Activated T-cell treated with anti-CD3 and anti-CD28 coated beads, Interleukin-2, amount 50 U/mL, for 24 hours (primary cell): ENCODE measurements at places on chromosomes 3 and 15.

DNA sequence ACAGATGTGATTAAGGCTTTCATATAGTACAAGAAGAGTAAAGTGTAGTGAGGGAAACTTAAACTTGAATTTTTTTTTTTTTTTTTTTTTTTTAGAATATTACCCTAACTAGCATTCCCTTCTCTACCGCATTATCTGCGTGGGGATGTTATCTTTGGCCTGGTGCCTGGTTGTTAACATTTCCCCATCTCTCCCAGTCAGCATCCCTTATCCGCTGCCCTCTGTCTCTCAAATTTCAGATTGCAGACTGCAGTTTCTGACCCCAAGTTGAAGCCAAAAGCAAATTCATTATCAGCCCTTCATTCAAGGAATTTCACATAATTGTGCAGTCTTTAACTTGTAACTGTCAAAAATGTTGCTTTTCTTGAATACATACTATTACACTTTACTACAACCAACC, 353.0 kb downstream of the PLOD2 start:
- no peak overlapping the region for H3K4me3 ChIP-seq
- no peak for DNase-seq
- no peaks in the 10 kb centered on the region for H3K36me3 ChIP-seq
- H3K27ac ChIP-seq = no peak overlapping the region
- no peaks in the 10 kb centered on the region for H3K4me1 ChIP-seq

GRCh38 chr15:78090422-78091063, 1.8 kb upstream of the SH2D7 start:
- H3K4me1 ChIP-seq = no peaks in the 10 kb centered on the region
- no peaks in the 10 kb centered on the region for H3K36me3 ChIP-seq
- no peak for DNase-seq
- no peak overlapping the region for H3K4me3 ChIP-seq

DNA sequence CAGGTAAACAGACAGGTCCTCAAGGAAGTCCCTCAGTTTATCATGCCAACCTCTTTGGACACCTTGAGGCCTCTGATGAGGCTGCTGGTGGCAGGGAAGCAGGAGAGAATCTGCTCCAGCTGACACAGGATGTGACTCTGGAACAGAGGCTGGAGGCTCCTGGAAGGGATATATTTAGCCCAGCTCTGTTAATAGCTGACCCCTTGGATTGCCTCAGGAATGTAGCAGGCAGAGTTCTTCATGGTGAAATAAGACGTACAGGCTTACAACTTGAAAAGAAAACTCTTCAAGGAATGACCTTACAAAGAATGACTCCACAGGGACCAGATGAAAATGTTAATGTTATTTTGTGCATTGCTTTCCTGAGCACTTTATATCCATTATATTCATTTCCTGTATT, 90.5 kb downstream of the AQP9 start:
- H3K27ac ChIP-seq = no peak overlapping the region
- no peaks in the 10 kb centered on the region for H3K36me3 ChIP-seq
- H3K4me1 ChIP-seq = peaks cover 11% of the 10 kb centered on the region
- no peak overlapping the region for H3K4me3 ChIP-seq

- H3K27ac ChIP-seq = peak overlapping the region; percentile 71
- H3K36me3 ChIP-seq = peaks cover 2% of the 10 kb centered on the region
- no peak overlapping the region for H3K4me3 ChIP-seq
- peaks cover 22% of the 10 kb centered on the region for H3K4me1 ChIP-seq
- no peaks in the 10 kb centered on the region for H3K27me3 ChIP-seq
Observed at GRCh38 chr3:195467641-195468390, 25.0 kb upstream of the ACAP2 start.

GRCh38 chr3:12190221-12190807, 31.6 kb upstream of the TIMP4 start:
- no peak overlapping the region for H3K27ac ChIP-seq
- DNase-seq = no peak
- H3K4me1 ChIP-seq = peaks cover 79% of the 10 kb centered on the region
- no peak overlapping the region for H3K4me3 ChIP-seq
- no peaks in the 10 kb centered on the region for H3K36me3 ChIP-seq

DNA sequence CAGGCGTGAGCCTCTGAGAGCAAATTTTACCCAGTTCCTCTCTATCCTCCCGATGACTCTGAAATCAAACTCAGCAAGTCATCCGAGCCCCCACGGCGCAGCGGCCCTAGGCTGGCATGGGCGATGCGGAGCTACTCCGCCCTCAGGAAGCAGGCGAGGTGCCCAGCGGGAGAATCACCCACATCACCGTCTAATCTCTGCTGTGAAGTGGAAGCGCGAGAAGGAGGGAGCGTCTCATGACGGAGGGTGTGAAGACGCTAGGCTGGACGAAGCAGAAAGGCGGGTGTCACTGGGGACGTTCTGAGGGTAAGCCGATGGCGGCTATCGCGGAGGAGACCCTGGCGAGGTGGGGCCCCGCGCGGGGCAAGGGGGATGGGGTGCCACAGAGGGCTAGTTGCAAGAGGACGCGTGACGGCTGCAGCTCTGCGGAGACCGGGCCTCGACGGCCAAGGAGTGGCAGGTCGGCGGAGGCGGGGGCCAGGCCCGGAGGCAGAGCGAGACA, 9.1 kb upstream of the GNAI2 start:
- no peaks in the 10 kb centered on the region for H3K27me3 ChIP-seq
- peak overlapping the region; percentile 90 for H3K4me3 ChIP-seq
- no peak for DNase-seq
- peaks cover 27% of the 10 kb centered on the region for H3K4me1 ChIP-seq
- H3K27ac ChIP-seq = peak overlapping the region; percentile 95

- no peaks in the 10 kb centered on the region for H3K36me3 ChIP-seq
- H3K4me3 ChIP-seq = no peak overlapping the region
- DNase-seq = no peak
- no peaks in the 10 kb centered on the region for H3K4me1 ChIP-seq
Observed at GRCh38 chr3:171782617-171783016, 27.7 kb downstream of the PLD1 start.

DNA sequence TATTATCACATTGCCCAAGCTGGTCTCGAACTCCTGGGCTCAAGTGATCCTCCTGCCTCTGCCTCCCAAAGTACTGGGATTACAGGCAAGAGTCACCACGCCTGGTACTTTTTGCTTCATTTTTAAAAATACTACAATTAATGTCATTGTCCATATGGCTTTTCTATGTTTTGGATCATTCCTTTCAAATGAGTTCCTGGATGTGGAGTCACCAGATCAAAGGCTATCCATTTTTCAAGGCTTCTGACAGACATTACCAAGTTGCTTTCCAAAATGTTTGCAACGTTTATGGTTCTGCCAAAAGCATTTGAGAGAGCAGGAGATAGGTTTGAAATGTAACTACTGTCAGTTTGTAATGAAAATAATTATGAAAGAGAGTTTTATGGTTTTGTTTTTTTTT, 34.2 kb upstream of the BCL2L10 start:
- no peak for DNase-seq
- H3K27me3 ChIP-seq = no peaks in the 10 kb centered on the region
- H3K36me3 ChIP-seq = peaks cover 69% of the 10 kb centered on the region
- no peak overlapping the region for H3K27ac ChIP-seq
- H3K4me1 ChIP-seq = no peaks in the 10 kb centered on the region

GRCh38 chr15:87368511-87368910, 888.0 kb downstream of the NTRK3 start:
- H3K36me3 ChIP-seq = no peaks in the 10 kb centered on the region
- H3K27ac ChIP-seq = no peak overlapping the region
- no peak overlapping the region for H3K4me3 ChIP-seq
- no peaks in the 10 kb centered on the region for H3K4me1 ChIP-seq
- no peak for DNase-seq

DNA sequence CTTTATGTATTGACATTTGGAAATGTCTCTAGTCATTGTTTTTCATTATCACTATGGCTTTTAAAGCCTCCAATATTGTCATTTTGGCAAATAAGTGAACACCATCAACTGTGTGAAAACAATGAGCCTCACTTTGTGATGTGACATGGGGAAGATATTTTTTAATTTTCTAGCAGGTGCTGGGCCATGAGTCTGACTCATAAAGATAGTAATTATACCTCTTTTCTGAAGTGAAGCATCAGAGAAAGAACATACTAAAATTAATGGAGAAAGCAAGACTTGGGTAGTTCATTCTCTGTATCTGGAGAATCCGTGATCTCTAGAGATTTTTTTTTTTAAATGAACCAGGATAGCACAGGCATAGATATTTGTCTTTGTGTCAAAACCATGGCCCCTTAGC, 100.8 kb downstream of the CCNL1 start:
- peaks cover 8% of the 10 kb centered on the region for H3K4me1 ChIP-seq
- no peak overlapping the region for H3K27ac ChIP-seq
- no peak for DNase-seq
- H3K4me3 ChIP-seq = no peak overlapping the region

DNA sequence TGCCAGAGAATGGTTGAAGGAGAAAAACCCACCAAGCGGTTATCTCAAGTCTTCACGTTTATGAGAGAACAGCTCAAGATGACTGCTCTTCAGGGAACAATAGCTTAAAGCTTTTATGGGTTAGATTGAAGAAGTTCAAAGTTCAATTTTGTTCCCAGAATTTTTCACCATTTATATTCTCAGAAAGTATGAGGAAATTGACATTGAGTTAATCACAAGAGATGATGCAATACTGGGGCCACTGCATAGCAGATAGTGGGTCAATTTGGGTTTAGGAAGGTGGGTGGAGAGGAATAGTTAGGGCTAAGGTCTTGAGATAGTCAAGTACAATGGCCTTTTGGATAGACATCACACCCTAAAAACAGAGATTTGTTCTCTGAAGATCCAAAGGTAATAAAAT, 539.3 kb downstream of the SQOR start:
- H3K36me3 ChIP-seq = no peaks in the 10 kb centered on the region
- H3K27ac ChIP-seq = no peak overlapping the region
- H3K27me3 ChIP-seq = no peaks in the 10 kb centered on the region
- H3K4me1 ChIP-seq = no peaks in the 10 kb centered on the region

DNA sequence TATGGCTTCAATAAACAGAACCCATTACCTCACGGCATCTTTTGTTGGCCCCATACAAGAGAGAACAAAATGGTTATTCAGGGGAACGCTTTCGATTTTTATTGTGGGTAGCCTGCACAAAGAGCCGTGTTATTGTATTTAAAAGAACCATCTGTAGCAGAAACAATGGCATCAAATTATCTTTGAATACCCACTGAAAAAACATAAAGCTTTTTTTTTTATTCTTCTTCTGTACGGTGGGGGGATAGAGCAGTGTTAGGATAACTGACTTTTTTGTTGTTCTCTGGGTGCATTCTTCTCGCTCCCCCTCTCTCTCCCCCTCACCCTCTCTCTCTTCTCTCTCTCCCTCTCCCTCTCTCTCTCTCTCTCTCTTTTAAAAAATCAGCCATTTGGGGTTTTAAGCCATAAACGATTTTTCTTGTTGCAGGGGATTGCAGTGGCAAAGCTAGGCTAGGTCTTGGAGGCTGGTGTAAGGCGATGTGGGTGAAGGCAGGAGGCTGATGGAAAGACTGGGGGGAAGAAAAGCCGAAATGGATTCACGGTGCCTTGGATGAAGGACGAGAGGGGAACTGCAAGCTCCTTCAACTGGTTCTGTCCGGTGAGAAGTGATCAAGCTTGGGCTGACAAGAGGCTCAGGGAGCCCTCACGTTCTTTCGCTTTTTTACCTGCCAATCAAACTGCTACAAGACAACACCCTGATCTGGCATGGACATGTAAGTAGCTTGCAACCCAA, 12.4 kb upstream of the SOX2 start:
- peaks cover 90% of the 10 kb centered on the region for H3K27me3 ChIP-seq
- peaks cover 27% of the 10 kb centered on the region for H3K4me1 ChIP-seq
- no peak overlapping the region for H3K27ac ChIP-seq
- H3K4me3 ChIP-seq = no peak overlapping the region
- H3K36me3 ChIP-seq = no peaks in the 10 kb centered on the region
- DNase-seq = no peak

- H3K27ac ChIP-seq = no peak overlapping the region
- no peak for DNase-seq
- H3K36me3 ChIP-seq = no peaks in the 10 kb centered on the region
- peaks cover 5% of the 10 kb centered on the region for H3K4me1 ChIP-seq
- peaks cover under 1% of the 10 kb centered on the region for H3K27me3 ChIP-seq
- no peak overlapping the region for H3K4me3 ChIP-seq
Observed at GRCh38 chr15:62644889-62645742, 397.4 kb upstream of the TPM1 start.

GRCh38 chr3:48999085-48999858, 7.9 kb upstream of the WDR6 start:
- no peak overlapping the region for H3K4me3 ChIP-seq
- H3K4me1 ChIP-seq = peaks cover 7% of the 10 kb centered on the region
- peak overlapping the region; percentile 53 for H3K27ac ChIP-seq
- H3K36me3 ChIP-seq = peaks cover 36% of the 10 kb centered on the region
- DNase-seq = no peak

DNA sequence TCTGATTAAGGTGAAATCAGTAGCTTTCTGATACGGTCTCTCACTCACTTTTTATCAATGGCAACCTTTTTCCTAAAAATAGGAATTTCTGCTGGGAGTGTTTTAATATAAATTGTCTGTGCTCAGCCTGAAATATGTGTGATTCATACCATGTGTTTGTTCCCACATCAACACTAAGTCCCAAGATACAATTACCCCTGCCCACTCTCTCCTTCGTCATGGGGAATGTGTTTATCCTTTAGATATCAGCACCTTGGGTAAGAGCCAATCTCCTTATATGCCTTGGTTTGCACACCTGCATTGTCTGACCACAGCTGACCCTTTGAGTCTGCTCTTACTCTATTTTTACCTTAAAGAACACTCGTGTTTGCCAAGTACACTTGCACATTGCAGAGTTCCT, 356.4 kb downstream of the LPP start:
- no peaks in the 10 kb centered on the region for H3K27me3 ChIP-seq
- peaks cover 11% of the 10 kb centered on the region for H3K4me1 ChIP-seq
- no peak overlapping the region for H3K4me3 ChIP-seq
- H3K36me3 ChIP-seq = peaks cover 5% of the 10 kb centered on the region
- no peak for DNase-seq

- no peak overlapping the region for H3K4me3 ChIP-seq
- DNase-seq = no peak
- no peak overlapping the region for H3K27ac ChIP-seq
Observed at GRCh38 chr3:190336516-190337189, 14.4 kb upstream of the CLDN1 start.

DNA sequence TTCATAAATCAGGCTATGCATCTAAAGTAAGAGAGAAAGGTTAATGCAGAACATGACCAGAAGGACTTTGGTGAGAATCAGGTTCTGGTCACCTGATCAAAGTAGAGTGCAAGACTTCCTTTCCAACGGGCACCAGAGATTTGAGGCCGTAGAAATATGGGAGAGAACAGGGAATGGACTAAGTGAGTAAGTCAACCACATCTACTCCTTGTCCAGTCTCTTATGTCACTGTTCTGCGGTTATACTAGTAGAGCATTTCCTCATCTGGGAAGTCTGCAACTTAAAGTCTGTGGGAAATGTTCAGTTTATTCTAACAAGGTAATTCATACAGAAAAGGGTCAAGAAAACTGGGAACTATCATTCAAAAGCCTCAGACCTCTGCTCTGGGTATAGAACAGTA, 232.8 kb downstream of the CPNE4 start:
- H3K36me3 ChIP-seq = no peaks in the 10 kb centered on the region
- H3K27me3 ChIP-seq = peaks cover 12% of the 10 kb centered on the region
- H3K27ac ChIP-seq = no peak overlapping the region
- no peak overlapping the region for H3K4me3 ChIP-seq
- H3K4me1 ChIP-seq = no peaks in the 10 kb centered on the region
